ENCODE measurements at places on chromosomes 2 and 18.

DNA sequence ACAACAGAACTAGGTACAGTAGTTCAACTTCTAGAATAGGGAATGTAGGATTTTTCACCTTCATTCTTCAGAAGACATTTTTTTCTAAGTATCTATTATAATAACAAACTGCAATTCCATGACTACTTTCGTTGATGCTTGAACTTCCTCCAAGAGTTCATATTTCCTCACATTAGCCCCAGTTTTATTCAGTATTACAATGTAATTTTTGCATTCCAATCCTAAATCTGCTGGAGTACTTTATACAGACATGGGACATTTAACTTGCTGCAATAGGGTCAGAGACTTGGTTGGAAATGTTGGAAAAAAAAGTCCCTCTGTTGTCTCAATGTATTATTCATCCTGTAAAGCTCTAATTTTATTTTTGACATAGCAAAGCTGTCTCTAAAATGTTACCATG, 19.6 kb upstream of the FTCDNL1 start:
- DNase-seq: no peak

DNA sequence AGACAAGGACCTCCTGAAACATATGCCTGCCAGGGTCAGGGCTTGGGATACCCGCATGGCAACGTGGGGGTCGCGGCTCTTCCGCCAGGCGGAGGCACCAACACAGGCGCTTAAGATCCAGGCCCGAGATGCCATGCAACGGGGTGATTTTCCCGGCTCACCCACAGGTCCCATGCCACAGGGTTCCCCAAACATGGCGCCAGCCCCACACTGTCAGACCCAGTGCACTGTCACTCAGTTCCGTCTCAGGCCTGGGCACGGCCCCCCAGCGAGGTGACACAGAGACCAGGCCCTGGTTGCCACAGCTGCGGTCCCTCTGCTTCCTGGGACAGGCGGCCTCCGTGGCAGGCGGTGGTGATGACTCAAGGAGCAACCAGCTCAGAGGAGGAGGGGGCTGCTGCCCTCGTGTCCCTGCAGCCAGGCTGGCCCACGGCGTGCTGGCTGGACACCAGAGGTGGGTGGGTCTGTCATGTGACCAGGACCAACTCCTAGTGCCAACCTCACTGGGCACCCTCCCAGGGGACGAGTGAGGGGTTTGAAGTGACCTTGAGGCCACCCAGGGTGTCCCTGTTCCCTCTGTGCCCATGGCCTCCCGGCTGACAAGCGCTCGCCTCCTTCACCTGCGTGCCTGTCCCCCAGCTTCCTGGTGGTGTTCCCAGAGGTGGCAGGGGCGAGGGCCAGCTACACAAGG, 4.9 kb downstream of the PDCD1 start:
- DNase-seq: no peak

DNA sequence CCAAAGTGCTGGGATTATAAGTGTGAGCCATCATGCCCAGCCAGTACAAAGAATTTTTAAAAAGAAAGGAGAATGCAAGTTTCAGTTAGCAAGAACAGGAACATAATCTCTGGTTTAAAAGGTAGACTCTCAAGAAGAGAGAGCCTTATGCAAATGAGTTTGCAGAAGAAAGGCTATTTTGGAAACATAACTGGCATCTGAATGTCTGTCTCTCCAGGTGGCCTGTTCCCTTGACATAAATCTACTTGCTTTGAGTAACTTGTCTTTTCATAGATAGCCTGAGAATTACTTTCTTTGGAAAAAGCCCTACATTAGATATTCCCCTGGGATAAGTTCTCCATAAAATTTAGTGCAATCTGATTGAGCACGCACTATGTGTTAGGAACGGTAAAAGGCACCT, 109.6 kb downstream of the ICOS start:
- DNase-seq: no peak

DNA sequence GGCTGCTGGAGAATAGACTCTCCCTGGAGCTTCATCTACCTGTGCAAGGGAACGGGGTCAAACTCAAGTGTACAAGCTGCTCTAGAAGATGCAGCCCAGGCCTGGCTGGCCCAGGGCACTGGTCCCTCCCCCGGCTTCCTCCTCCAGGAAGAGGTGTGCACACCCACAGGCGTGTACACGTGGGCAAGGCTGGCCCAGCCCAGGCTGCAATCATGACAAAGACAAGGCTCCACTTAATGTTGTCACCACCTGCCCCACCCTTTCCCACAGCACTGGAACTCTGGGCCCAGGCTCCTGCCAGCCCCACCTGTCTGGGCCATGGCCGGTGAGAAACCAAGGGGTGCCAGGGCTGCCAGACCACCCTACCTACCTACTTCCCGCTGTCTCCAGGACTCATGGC, 29.6 kb upstream of the ALPP start:
- DNase-seq: no peak

- no peak for DNase-seq
These were observed 6.4 kb upstream of the SPATS2L start for GRCh38 chr2:200300065-200300464.

DNA sequence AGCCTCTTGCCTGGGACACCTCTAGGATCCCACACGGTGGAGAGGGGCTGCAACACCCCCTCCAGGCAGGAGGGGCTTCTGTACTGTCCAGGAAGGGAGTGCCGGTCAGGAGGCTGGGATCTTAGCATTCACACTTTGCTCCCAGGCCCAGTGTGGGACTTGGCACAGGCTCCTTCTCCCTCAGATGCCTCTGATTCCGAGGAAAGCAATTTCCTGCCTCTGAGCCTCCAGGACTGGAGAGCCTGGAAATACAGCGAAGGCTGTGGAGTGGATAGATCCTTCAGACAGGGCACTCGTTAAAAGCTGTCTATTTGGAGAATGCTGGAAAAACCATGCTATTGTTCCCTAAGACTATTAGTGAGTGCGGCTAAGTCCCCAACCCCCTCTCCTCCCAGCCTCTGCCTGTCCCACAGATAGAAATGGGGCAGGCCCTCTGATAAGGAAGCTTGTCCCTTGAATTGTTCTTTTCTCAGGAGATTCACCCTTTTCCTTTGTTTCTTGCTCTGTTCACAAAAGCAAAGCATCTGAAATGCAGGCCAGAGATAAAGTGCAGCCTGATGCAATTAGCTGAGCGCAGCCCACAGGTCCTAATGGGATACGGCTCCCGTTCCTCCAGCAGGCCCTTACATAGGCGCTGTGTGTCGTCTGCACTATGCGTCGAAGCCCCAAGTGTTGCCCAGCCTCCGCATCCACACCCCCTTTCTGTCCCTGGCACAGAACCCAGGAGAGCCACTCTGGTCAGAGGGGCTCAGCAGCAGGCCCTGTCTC, 252.2 kb downstream of the KLHL29 start:
- DNase-seq: no peak

DNA sequence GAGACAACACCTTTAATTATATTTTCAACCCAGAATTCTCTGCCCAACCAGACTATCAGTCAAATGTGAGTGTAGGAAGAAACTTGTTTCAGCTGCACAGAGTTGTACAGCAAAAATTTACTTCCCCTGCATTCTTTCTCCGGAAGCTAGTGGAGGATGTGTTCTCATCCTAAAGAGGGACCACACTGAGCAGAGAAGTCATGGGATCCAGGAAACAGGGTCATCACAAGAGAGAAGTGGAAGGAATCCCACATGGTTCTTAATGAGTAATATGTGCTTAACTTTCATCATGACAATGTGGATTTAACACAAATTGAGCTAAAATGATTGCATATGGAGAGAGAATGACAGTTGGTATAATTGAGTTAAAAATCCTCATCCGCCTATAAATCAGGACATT, 78.2 kb downstream of the INPP4A start:
- no peak for DNase-seq

- DNase-seq: no peak
These were observed 50.4 kb downstream of the CCDC93 start for GRCh38 chr2:117963446-117963845.

GRCh38 chr2:158004126-158004764, 97.4 kb upstream of the UPP2 start:
- no peak for DNase-seq

All from cortex of kidney (tissue), 1 donor.